ENCODE measurements at places on chromosomes 3 and 15.

DNA sequence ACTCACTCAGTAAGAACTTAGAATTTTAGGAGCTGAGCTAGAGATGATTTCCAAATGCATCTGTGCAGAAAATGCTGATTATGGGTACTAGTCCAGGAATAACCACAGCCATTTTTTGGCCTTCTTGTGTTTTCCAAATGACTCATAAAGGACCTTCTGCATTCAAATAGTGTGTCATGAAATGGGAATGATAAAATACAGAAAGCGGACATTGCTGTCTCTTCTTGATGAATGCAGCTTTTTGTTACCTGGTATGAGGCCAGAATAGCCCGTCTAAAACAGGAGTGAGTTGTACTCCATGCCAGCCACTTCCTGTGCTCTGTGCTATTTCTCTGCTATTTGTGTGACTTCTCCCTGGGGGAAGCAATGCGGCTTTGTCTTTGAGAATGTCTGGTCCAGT lies 20.5 kb upstream of the FRMD5 start:
- DNase-seq = no peak

GRCh38 chr15:72173864-72174550 lies 23.6 kb downstream of the GRAMD2A start:
- DNase-seq = no peak

GRCh38 chr15:66094331-66094730 lies 159.2 kb downstream of the MEGF11 start:
- no peak for DNase-seq

DNA sequence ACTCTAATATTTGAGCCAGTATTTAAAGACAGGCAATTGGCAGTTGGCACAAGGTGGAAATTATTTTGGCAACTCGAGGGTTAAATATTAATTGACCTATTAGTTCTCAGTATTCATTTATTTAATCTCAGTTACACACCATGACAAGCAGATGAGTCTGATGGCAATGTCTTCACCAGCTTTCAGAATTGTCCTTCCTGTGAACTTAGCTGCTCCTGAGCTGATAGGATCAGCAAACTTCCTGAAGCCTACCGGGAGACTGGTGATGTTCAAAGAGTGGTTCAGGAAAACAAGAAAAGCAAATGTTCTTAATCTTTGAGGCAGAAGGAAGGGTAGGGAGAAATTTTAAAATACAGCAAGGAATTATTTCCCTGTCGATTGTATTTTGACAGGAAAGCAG lies 522.2 kb downstream of the SOX2 start:
- DNase-seq = no peak

- DNase-seq = no peak
Observed at GRCh38 chr3:17025594-17026139, 140.9 kb downstream of the PLCL2 start.

DNA sequence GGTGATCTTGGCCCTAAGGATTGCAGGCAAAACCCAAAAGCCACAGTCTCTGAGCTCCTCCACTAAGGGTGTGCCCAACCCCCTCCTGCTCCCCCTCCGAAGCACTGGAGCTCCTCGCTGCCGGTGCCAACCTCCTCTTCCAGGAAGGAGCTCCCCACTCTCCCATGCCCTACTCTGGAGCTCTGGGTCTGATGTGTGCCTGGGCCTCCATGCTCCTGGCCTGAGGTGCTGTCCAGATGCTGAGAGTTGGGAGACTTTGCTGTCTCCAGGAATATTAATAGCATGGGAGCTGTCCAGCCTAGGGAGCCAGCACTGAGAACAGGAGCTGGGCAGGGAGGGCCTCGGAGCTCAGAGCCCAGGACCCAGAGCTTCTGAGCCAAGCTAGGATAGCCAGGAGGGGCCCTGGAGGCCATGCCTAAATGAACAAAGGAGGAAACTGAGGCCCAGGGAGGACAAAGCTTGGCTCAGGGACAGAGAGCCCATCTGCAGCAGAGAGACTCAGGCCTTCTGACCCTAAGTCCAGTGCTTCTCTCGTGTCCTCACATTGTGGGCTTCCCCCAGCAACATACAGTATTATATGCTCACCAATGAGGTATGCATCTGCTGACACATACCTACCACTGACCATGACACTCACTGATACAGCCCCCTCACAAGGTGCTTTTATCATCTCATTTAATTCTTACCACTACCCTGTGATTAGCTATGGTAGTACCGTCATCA lies 36.9 kb upstream of the HERC1 start:
- DNase-seq = no peak

DNA sequence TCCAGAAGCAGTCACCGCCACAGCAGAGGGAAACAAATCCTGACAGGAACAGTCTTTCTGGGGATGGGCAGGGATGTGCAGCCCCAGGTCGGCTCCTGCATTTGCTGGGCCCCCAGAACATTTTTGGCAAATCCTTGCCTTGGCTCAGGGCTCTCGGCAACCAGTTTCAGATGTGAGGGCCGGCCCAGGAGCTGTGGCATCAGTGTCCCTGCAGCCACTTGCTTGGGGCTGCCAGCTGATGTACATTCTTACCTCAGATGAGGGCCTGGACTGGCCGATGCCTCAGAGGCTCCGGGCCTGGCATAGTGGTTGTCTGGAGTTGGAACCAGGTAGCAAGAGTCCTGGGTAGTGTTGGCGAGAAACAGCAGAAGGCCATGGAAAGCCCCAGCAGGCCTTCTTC lies 4.2 kb downstream of the CYB561D2 start:
- no peak for DNase-seq

GRCh38 chr3:169323578-169324451 lies 339.7 kb downstream of the MECOM start:
- no peak for DNase-seq

DNA sequence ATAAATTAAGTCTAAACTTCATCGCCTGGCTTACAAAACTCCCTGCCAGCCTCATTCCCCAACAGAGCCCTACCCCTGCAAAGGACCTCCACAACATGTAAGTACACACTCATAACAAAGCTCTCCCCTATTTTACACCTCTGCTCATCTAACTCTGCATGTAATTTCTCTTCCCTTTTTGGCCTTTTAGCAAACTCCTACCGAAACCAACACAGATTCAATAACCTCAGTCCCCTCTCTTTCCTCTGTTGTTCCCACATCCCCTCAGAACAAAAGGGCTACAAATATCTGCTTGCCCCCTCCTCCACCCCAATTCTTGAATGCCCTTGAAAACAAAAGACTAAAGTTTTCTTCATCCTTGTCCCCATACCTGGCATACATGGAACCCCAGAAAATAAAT lies 662 bp downstream of the UBL7 start:
- no peak for DNase-seq

DNA sequence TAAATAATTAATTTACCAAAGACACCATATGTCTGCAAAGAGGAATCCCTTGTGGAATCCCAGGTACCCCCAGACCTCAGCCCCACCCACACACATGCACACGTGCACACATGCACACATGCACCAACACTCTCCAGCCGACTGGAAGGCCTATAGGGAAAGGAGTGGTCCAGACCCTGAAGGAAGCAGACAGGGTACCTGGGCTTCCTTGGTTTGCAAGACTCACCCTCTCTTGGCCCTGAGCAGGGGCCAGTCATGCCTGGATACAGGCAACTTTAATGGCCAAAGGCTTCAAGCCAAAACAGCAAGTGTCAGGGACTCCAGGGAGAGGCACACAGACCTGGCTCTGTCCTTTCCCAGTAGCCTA lies 8.9 kb upstream of the HAPLN3 start:
- no peak for DNase-seq

GRCh38 chr15:65832549-65833364 lies 36.5 kb upstream of the RAB11A start:
- DNase-seq = no peak

GRCh38 chr3:161559177-161559998 lies 62.8 kb downstream of the OTOL1 start:
- DNase-seq = no peak

DNA sequence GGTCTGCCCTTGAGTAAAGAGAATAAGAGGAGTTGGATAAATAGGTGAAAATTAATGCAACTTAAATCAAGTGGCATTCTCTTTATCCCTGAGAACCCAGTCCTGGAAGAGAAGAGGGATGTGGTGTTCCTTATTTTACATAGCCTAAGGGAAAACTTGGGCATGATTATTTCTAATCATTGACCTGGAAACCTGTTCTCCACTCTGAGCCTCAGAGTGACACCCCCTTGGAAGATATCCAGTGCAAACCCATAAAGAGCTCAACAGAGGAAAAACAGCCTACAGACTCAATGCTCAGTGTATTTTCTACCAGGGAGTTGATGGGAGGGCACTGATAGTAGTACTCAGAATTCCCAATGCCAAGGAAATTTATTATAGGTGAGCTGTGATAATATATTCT lies 22.0 kb downstream of the SLC15A2 start:
- no peak for DNase-seq

- no peak for DNase-seq
Observed at GRCh38 chr3:42725454-42725853, 22.9 kb upstream of the HHATL start.

DNA sequence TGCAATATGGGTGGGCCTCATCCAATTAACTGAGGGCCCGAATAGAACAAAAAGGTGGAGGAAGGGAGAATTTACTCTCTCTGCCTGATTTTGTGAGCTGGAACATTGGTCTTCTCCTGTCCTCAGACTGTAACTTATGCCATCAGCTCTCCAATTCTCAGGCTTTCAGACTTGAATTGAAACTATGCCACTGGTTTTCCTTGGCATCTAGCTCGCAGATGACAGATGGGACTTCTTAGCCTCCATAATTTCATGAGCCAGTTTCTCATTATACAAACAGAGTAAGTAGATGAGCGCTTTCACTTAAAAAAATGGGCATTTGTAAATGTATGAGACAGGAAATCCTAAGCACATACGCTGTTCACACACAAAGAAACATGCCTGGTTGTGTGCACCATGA lies 8.7 kb upstream of the PTX3 start:
- DNase-seq = no peak

- DNase-seq = no peak
Observed at GRCh38 chr3:149536429-149536828, 61.9 kb downstream of the TM4SF4 start.

DNA sequence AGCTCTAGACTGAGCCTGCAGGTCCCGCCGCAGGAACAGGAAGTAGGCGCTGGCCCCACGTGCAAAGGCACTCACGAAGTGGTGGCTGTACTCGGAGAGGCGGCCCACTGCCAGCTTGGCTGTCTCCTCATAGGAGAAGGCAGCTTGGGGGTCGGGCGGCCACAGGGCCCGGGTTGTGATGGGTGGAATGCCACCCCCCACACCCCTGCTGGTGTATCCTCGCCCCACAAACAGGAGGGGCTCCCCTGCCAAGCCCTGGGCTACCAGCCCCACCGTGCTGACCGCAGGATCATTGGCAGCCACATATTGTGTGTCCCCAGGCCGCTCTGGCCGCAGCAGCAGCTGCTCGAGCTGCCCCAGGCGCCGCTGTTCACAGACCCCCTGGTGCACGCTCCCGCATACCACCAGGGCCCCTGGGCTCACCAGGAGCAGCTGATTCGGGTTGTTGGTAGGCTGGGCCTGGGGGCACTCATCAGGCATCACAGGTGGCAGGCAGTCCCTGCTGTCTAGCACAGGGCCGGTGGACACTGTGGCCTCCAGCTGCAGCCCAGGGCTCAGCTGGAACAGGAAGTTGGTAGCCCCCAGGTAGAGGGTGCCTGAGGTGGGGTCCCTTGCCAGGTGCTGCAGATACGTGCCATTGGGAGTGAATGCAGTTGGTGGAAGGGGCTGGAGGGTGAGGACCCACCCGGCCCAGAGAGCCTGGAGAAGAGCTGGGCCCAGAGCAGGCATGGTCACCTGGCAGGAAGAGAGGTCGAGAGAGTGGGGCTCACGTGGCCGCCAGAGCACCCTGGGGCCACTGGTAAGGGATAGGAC lies 5.8 kb downstream of the PLXNB1 start:
- DNase-seq = no peak

GRCh38 chr15:80371924-80372323 lies 32.3 kb upstream of the ARNT2 start:
- DNase-seq = no peak

- DNase-seq = no peak
Observed at GRCh38 chr3:16437640-16438039, 75.9 kb downstream of the RFTN1 start.

DNA sequence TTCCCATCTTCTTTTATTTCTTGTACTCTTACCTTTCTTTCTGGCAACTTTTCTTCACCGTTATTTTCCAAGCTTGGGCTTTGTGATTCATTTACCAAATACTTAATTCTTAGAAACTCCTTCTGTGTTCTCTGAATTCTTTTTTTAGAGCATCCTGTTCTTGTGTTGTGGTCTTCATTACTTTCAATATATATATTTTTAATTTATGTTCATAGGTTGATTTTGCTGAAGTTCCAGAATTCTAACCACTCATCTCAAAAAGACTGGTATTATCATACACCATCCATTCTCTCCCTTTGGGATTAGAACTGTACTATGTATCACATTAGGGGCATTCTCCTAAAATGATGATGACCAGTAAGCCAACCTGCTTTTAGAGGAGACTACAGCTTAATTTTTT lies 362.3 kb upstream of the CBLB start:
- DNase-seq = no peak

- no peak for DNase-seq
Observed at GRCh38 chr3:75089841-75090240, 475.4 kb upstream of the CNTN3 start.

GRCh38 chr3:114147251-114147650 lies 31.6 kb downstream of the DRD3 start:
- no peak for DNase-seq

Measured in activated CD4-positive, CD25-positive, alpha-beta regulatory T cell (primary cell).